ENCODE measurements at places on chromosomes 16 and 17. TPM values are rescaled to one million over a fixed set of nuclear protein-coding genes. Genes with fewer than 3 reads are reported as not detected.

DNA sequence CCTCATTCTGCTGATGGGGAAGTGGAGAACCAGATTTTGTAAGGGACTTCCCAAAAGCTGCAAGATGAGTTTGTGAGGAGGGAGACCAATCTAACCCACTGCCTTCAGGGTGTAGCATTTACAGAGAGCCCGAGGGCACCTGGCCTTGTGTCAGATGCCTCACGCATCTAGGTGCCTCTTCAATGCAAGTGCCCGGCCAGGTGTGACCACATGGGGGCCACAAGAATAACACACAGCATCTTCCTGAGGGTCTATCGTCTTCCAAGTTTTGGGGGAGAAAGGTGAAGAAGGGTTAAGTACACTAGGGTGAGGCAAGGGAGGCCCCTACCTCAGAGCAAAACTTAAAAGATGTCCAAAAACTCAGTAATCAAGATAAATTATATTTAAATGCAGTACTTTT is 401.7 kb upstream of the CDH5 start:
- DNase-seq: no peak

DNA sequence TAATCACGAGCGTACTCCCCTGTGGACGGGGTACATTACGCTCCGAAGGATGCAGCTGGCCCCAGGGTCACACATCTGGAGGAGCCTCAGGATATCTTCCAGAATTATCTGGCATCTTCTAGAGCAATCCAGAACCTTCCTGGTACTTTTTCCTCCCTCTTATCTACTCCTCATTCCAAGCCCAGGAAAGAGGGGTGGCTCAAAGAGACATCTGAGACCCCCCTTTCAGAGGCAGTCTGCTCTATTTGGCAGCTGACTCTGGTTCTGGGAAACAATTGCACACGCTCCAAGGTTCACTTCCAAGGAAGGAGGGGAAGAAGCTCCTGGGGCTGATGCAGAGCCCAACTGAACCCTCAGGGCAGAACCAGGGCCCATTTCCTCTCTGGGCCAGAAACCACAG is 14.9 kb downstream of the RBFOX3 start:
- DNase-seq: peak; percentile 31

GRCh38 chr17:51818777-51819176 is 339.7 kb downstream of the CA10 start:
- DNase-seq: no peak

DNA sequence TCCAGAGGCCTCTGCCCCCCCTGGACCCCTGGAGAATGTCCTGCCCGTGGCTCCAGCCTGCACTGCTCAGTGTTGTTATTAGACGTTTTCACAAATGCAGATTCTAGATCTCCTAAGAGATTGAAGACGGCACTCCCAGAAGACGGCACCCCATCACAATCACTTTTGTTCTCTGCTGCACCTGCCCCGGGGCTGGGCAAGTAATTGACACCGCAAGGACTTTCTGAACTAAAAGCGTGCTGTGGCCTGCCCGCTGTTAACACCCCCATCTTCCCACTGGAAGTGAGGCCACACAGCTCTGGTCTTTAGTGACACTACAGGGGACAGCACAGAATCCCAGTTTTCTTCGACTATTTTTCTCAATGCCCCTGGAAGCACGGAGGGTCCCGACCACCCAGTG is 256.9 kb downstream of the ENGASE start:
- no peak for DNase-seq

GRCh38 chr17:49821916-49822315 is 26.0 kb downstream of the TAC4 start:
- no peak for DNase-seq

- no peak for DNase-seq
These were observed 4.4 kb upstream of the RNF43 start for GRCh38 chr17:58421711-58422110.

DNA sequence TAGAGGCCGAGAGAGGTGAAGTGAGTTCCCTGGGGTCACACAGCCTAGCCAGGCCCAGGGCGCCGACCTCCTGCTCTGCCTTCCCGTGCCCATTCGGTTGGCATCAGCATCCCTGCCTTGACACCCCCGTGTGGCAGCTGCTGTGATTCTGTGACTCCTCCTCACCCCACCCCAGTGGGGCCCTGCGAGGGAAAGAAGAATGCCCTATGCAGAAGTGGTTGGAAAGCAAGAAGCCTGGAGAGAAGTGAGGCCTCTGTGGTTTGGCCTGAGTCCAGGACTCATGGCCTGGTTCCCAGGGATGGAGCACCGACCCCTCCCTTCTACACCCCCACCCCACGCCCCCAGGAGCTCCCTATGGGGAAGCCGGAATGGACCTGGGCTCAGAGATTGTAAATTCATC is 296.2 kb downstream of the SEC14L1 start:
- peak; percentile 82 for DNase-seq

DNA sequence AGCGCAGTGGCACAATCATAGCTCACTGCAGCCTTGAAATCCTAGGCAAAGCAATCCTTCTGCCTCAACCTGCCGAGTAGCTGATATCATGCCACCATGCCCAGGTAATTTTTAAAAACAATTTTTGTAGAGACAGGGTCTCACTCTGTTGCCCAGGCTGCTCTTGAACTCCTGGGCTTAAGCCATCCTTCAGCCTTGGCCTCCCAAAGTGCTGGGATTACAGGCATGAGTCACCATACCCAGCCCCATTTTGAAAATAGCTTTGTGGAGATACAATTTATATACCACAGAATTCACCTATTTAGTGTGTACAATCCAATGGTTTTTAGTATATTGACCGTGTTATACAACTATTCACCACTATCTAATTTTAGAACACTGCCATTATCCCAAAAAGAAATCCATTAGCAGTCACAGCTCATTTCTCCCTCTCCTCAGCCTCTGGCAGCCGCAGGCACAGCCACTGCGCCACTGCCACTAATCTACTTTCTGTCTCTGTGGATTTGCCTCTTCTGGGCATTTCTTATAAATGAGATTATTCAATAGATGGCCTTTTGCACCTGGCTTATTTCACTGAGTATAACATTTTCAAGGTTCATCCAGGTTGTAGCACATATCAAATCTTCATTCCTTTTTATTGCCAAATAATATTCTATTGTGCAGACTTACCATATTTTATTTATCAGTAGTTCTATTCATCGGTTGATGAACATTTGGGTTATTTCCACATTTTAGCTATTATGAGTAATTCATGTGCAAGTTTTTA is 6.5 kb downstream of the RNF157 start:
- no peak for DNase-seq

DNA sequence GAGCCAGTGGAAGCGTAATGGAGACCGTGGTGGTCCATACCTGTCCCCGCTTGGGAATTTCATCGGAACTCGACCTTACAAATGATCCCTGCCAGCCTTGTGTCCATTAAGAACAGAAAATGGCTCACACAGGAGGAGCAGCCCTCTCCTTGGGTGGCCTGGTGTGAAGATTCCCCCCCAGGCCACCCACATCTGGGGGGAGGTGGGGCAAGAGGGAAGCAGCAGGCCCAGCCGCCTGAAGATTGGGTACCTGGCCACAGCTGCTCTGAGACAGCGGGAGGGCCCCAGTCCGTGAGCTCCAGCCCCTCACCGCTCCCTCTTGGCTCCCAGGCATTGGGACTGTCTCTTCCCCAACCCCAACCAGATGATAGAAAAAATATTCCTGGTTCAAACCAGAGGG is 277.8 kb upstream of the FOXF1 start:
- DNase-seq: no peak

GRCh38 chr16:10859658-10860057 is 17.3 kb upstream of the CIITA start:
- no peak for DNase-seq

GRCh38 chr17:73901661-73902415 is 257.6 kb upstream of the SDK2 start:
- no peak for DNase-seq

- no peak for DNase-seq
These were observed 35.4 kb downstream of the ZFP90 start for GRCh38 chr16:68574479-68574878.

DNA sequence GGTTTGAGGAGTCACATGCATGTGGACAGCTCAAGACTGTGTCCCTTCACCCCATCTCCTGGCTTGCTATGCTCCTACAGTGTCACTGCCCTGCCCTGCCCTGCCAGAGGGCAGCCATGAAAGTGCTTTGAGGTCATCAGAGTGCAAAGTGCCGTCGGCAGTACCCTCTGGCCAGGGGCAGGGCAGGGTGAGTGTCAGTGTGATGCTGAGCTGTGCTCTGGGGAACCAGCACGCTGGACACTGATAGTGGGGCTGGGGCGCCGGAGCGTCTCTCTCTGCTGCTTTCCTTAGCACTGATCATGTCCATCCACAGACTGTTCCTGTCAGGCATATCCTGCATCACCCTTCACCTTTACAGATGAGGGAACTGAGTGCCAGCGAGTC is 1.6 kb upstream of the SPATA32 start:
- DNase-seq: no peak

TGFB1I1 gene
- polyA plus RNA-seq: 64.7 TPM

PARD6A gene
- 1.2 TPM for polyA plus RNA-seq

EPOP gene
- polyA plus RNA-seq: 0.28 TPM

PABPN1L gene
- polyA plus RNA-seq: not detected
